ENCODE measurements at places on chromosomes 12 and 14. TPM values are rescaled to one million over a fixed set of nuclear protein-coding genes. Genes with fewer than 3 reads are reported as not detected.

GRCh38 chr14:95922080-95922479 is 45.4 kb downstream of the TUNAR start:
- DNase-seq: no peak
- no peaks in the 10 kb centered on the region for H3K4me1 ChIP-seq
- H3K27me3 ChIP-seq: peaks cover 3% of the 10 kb centered on the region
- H3K36me3 ChIP-seq: no peaks in the 10 kb centered on the region
- no peak overlapping the region for H3K4me3 ChIP-seq

DNA sequence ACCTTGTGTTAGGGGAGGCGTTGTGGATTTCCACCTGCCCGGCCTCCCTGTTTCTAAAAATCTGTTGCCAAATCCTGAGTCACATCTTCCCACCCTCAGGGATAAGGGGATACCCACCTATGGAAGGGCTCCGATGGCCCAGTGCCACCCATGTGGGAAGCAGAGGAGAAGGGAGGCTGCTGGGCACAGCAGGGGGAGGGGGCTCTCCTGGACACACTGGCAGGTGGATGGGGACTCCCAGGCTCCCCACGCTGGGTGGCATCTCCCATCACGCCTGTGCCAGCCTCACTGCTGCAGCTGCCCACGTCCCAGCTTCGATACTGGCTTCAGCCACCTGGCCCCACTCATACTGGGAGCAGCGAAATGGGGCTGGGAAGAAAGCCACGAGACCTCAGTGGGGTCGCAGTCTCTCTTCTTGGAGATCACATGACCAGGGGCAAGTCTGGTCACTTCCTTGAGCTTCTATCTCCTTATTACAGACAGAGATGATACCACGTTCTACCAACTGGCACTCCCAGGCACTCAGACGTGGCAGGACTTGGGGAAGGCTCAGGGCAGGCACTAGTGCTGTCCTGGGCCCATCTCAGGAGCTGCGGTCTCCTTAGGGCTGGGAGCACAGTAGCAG is 72.2 kb downstream of the PITPNM2 start:
- H3K4me1 ChIP-seq: peaks cover 34% of the 10 kb centered on the region
- no peaks in the 10 kb centered on the region for H3K36me3 ChIP-seq
- H3K27ac ChIP-seq: peak overlapping the region; percentile 30
- no peak for DNase-seq

DNA sequence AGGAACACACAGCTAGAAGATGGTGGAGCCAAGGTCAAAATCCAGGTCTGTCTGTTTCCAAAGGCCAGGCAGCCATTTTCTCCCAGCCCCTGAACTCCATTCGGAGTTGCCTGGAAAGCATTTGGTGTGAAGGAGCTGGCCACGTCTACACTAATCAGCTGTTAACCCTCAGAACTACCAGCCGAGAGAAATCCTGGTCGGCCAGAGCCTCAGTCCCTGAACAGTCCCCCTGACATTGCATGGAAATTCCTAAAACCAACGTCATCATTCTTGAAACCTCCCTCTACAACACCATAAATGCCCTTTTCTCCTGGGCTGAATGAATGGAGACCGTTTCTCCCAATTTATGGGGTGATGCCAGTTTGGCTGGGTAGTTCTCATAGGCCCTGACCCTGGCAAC is 245.6 kb downstream of the SLC41A2 start:
- no peak overlapping the region for H3K27ac ChIP-seq
- DNase-seq: no peak
- peaks cover 17% of the 10 kb centered on the region for H3K36me3 ChIP-seq
- no peak overlapping the region for H3K4me3 ChIP-seq
- no peaks in the 10 kb centered on the region for H3K27me3 ChIP-seq

- H3K4me3 ChIP-seq: no peak overlapping the region
- no peak for DNase-seq
- no peak overlapping the region for H3K27ac ChIP-seq
- peaks cover 63% of the 10 kb centered on the region for H3K27me3 ChIP-seq
- peaks cover 7% of the 10 kb centered on the region for H3K4me1 ChIP-seq
- no peaks in the 10 kb centered on the region for H3K36me3 ChIP-seq
These were observed 5.4 kb upstream of the KRT81 start for GRCh38 chr12:52296572-52297215.

Gene EMC9
- 45.0 TPM for total RNA-seq

Gene TOGARAM1
- 6.5 TPM for total RNA-seq

Data from activated CD4-positive, alpha-beta memory T cell treated with anti-CD3 and anti-CD28 coated beads, Interleukin-2, amount 10 ng/mL, durations not matched to agents 7 days and 5 days (primary cell).